Foreskin melanocyte (primary cell): ENCODE measurements at places on chromosomes 3 and 15.

- no peak for DNase-seq
These were observed 4.3 kb downstream of the SHF start for GRCh38 chr15:45183511-45183910.

DNA sequence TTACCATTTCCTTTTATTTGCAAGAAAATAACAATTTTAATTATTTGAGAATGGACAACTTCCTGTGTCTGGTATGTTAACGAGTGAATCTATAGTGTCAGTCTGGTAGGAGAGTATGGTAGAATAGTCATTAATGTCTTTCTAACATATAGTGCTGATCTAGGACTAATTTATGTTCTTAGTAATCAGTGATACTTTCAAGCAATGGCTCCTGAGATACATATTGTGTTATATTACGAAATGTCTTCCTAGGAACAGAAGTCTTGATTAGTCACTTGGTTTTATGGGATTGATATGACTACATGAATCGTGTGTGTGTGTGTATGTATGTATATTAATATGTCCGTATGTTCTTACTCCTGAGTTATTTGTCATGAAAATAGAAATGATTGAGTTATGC lies 66.6 kb upstream of the PAQR5 start:
- DNase-seq, result no peak

- no peak for DNase-seq
These were observed 29.6 kb downstream of the CPOX start for GRCh38 chr3:98563661-98564281.

GRCh38 chr15:74167891-74168331 lies 5.6 kb upstream of the ISLR start:
- DNase-seq, result no peak

- DNase-seq, result no peak
These were observed 47.8 kb upstream of the ADGRG7 start for GRCh38 chr3:100561459-100562158.

- no peak for DNase-seq
These were observed 68.4 kb upstream of the NR2F2 start for GRCh38 chr15:96262097-96262496.

DNA sequence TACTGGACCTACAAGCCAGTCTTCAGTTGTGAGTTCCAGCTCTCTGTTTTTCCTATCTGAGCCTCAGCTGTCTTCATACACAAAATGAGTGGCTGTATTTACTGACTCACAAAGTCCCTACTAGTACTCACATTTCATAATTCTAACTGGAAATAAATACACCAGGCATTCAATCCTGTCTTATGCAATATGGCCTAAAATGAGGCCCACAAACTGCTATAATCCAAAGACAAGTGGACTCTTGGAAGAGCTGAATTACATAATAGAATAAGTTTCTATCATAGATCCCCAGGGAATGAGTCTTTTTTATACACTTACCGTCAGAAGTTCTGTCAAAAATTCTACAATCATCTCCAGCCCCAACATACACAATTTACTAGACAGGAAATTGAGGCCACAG lies 211.9 kb downstream of the LRRN1 start:
- DNase-seq, result no peak

- no peak for DNase-seq
These were observed 271.8 kb upstream of the LYSMD4 start for GRCh38 chr15:100005013-100005412.
